BJ (cell line): ENCODE measurements at places on chromosomes 2 and 18. TPM values are rescaled to one million over a fixed set of nuclear protein-coding genes. Genes with fewer than 3 reads are reported as not detected.

DNA sequence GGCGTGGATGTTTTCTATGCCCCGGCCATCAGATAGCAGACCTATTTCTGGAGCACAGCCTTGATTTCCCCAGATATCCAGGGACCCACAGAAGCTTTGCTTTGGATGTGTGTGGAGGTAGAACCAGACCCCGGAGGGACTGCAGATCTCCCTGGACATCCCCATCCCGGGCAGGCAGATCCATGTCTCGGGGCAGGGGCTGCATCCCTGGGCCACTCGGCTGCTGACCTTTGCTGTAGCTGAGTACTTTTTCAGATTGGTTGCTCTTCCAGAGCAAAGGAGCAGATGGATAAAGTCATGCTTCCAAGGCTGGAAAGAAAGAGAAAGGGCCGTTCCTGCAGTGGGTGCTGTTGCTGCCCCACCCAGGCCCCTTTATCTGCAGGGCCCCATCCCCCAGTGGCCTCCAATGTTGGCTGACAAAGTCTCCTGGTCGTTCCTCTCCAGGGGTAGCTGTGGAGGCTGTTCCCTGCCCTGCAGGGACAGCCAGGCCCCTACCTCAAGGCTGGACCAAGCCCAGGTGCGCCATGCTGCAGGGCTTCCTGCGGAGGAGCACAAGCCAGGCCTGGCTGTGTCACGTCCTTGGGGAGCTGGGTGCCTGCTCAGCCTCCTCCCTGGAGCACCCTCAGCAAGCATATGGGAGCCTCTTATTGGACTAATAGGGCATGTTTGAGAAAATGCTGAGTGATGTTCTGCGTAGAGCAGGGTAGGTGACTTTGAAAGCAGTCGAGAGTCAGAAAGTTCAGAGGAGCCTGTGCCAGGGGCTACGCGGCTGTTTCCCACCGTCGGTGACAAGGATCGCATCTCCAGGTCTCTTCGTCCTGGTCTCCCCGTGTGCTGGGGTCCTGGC, 68.4 kb downstream of the TPO start:
- DNase-seq = no peak

- DNase-seq = no peak
These were observed 309.1 kb upstream of the CYRIA start for GRCh38 chr2:16974688-16975087.

DNA sequence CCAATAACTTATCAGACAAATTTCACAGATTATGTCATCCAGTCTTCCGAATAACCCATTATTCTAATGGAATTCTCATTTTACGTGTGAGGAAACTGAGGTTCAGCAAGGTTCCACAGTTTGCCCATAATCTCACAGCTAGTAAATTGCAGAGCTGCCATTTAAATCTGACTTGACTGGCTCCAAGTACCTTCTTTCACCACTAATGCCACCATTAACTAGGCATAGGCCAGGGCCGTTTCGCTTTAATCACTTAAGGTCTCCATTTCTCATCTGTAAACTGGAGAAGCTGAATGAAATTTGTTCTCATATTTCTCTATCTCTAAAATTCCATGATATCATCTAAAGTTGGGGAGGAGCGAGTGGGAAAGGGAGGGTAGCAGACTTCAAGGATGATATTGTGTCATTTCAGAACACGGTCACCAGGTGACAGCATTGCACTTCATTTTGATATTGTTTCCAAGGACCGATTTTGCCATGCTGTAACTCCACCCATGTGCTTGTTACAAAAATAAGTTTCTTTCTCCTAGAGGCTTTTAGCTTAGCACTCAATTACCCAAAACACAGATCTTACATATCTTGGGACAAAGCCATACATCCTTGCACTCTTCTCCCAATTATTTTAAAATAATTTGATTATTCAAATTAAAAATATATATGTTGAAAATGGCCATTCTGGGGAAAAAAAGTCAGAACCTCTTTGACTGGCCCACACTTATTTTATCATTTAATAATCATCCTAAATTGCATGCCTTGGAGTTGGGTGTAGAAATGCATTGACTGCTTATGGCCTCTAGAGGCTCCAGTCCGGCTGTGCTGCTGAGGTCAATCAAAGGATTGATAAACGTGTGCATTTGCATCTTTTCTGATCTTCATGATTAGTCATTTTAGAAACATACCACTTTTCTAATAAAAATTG, 123.8 kb downstream of the AKAIN1 start:
- DNase-seq = no peak

DNA sequence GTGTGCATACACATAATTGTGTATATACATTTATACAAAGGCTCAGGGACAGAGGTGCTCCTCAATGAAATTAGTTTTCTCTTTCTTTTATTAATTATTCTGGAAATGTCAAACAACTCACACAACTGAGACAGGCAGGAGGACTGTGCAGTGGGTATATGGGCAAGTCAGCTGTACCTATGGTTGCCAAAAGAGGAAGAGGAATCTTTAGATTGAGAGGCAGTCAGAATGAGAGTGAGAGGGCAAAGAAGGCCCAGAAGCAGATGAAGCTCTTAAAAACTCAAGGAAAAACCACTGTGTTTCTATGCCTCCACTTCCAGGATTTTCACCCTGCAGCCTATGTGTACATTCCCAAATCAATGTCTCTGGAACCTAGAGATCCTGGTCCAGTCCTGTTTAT, 79.1 kb downstream of the CACNB4 start:
- no peak for DNase-seq

DNA sequence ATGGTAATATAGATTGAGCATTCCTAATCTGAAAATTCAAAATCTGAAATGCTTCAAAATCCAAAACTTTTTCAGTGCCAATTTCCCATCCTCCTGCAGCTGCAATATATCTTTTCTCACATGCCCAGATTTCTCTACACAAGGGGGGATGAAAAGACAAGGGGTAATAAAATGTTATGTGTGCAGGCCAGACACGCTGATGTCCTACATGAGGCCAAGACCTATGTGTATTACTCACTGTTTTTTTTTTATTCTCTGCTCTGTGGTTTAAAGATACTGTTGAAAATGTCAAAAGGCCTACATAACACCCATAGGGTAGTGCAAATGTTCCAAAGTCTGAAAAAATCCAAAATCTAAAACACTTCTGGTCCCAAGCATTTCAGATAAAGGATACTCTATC, 41.2 kb upstream of the CWC22 start:
- DNase-seq = no peak

DNA sequence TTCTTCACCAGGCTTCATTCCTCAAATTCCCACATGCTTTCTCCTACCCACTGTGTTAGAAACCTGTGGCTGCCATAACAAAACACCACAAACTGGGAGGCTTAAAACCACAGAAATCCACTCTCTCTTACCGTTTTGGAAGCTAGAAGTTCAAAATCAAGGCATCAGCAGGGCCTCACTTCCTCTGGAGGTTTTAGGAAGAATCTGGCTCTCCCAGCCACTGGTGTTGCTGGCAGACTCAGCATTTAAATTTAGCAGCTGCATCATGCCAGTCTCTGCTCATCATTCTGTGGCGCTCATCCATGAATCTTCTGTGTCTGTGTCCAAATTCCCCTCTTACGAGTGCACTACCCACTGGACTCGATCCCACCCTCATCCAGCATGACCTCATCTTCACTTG, 248.5 kb downstream of the ZNF516 start:
- no peak for DNase-seq

DNA sequence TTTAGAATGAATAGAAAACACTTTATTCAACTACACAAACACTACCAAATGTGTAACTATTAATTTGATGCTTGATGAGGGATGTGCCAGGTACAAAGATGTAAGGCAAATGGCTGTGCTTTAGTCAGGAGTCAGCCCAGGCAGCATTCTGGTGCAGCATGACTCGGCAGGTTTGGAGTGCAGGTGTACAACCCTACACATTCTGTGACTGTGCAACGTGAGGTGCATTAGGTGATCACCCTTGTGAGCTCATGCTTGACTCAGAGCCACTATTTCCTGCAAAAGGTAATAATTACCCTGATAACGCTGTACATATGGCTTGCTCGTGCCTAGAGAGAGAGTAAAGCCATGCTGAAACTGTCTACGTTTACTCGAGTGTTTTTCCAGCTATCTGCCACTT, 288.7 kb upstream of the DSEL start:
- DNase-seq = no peak

DNA sequence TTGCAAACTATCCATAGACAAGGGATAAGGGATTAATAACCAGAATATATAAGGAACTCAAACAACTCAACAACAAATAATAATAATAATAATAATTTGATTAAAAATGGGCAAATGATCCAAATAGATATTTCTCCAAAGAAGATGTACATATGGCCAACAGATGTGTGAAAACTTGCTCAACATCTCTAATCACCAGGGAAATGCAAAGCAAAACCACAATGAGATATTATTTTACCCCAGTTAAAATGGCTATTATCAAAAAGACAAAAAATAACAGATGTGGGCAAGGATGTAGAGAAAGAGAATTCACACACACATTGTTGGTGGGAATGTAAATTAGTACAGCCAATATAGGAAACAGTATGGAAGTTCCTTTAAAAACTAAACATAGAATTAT, 26.9 kb downstream of the DNAH7 start:
- no peak for DNase-seq

DNA sequence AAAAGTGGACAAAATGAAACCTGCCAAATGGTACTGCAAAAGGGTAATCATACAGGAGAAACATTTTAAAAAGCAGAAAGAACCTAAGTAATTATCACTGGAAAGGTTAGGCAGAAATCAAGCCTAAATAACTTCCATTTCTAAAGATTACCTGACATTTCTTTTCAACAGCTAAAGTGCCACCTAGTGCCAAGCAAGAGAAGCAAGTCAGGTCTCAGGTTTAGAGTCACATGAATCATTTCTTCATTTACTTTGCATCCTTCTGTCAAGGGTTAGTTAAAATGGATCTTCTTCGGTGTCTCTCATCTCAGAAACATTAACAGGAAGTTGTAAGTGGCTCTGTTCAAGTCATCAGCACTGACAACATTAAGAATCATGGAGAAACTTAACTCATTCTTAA, 90.3 kb downstream of the AKAIN1 start:
- no peak for DNase-seq

DNA sequence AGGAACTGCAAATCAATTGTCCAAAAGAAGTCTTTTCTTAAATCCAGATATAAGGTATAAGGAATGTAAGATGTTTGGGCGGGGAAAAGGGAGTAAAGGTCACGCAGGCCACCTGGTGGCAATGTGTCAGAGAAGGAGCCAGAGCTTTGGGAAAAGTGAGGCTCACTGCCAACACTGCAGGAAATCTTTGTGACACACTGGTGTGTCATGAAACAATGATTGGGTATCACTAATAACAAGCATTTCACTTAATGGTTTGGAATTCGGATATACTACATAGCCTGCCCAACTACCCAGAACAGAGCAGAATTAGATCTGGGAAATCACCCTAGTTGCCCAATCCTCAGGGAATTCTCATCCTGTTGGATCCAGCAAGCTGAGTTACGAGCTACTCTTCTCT, 61.0 kb downstream of the RBMS1 start:
- no peak for DNase-seq

The PNKD gene
- 44.5 and 54.5 TPM in 2 replicates for polyA plus RNA-seq

The REG1B gene
- not detected in 2 replicates for polyA plus RNA-seq

The TCF23 gene
- polyA plus RNA-seq = not detected in 2 replicates

The SCYGR4 gene
- not detected in 2 replicates for polyA plus RNA-seq
